GM12891 (cell line): ENCODE measurements at places on chromosomes 12 and 14.

GRCh38 chr14:32049361-32050088 lies 27.6 kb upstream of the ARHGAP5 start:
- DNase-seq: no peak

DNA sequence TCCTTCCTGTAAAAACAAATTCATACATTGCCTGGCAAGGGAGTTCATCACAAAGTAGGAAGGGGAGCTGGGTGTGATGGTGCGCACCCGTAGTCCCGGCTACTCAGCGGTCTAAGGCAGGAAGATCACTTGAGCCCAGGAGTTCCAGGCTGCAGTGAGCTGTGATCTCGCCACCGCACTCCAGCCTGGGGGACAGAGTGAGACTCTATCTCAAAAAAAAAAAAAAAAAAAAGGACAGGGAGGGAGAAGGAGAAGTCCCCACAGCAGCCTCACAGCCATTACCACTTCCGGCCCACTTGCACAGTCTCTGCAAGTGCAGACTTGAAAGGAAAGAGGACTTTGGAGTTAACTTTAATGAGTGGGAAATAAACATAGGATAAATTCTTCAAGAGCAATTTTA lies 121.0 kb downstream of the FBXL14 start:
- DNase-seq: no peak

DNA sequence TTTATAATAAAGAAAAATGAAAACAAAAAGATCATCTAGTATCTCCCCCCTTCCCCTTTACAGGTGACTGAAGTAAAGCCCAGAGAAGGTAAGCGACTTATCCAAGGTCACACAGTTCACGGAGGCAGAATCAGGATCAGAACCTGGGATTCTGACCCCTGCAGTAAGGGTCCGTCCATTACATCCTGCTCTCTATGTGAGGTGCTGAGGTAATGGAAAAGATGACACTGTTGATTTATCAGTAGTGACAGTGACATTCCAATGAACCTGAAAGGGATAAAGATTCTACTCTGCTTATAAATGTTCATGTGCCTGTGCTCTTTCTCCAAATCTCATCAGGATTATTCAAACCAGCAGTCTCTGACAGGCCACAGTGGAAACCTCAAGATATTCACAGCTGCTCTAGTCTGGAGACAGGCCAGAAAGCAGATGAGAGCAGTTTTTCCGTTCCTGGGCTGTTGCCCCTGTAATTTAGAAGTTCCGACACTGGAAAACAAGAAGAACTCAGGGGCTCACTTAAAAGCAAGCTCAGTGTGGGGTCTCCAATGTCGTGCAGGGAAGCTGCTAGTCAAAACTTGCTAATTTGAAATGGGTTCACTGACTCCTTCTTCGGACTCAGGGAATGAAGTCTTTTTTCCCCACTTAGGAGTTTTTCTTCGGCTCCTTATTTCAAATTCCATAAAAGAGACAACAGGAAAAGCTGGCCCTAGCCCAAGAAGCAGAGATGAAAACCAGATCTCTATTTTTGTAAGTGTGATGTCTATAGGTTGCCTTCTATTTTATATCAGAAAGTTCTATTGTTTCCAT lies 131.8 kb upstream of the EEA1 start:
- no peak for DNase-seq

DNA sequence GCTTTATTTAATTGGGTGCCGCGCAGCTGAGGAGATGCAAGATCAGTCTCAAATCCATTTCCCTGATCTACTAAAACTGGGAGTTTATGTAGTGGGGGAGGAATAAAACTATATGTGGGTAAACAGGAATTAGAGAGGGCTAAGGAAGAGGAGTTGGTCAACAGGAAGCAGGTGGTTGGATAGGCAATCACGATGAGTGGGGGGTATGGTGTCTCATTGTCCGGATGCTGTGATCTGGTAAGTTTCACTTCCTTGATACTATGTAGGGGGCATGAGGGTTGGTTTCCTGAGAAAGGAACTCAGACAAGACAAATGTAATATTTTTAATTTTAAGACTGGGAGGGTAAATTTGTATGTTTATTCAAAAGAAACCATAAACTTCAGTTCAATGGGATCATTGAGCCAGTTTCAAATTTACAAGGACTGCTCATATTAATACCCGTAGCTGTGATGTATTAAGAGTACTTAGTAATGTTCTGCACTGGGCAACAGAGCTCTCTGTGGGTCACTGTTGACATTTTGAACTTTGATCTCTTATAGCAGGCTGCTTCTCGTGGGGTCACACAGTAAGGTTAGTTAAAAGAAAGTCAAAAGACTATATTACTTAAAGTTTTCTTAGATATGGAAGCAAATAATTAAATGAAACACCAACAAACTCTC lies 786.2 kb upstream of the FBXO33 start:
- no peak for DNase-seq

DNA sequence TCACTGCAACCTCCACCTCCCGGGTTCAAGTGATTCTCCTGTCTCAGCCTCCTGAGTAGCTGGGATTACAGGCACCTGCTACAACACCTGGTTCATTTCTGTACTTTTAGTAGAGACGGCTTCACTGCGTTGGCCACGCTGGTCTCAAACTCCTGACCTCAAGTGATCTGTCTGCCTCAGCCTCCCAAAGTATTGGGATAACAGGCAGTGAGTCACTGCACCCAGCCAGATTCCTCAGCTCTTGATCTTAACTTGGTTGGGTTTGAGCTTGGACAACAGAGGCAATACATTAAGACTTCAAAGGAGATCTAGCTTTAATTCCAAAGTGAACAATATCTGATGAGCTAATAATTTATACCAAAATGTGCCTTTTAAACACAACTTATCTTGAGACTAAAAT lies 5.6 kb downstream of the DAZAP2 start:
- DNase-seq: no peak
